ENCODE measurements at places on chromosomes 2 and 18. TPM values are rescaled to one million over a fixed set of nuclear protein-coding genes. Genes with fewer than 3 reads are reported as not detected.

MOB1A gene
- 77.2 TPM for total RNA-seq

TWIST2 gene
- 1.6 TPM for total RNA-seq

TXNDC2 gene
- not detected for total RNA-seq

AOX1 gene
- 3.9 TPM for total RNA-seq

NAT8 gene
- total RNA-seq, result not detected

SERPINB10 gene
- total RNA-seq, result 0.09 TPM

PPP1R1C gene
- not detected for total RNA-seq

IL1R1 gene
- 23.2 TPM for total RNA-seq

FAHD2B gene
- 5.8 TPM for total RNA-seq

ARHGAP25 gene
- total RNA-seq, result 3.1 TPM

SLC5A7 gene
- total RNA-seq, result not detected

KIAA2012 gene
- not detected for total RNA-seq

PTPN2 gene
- 18.4 TPM for total RNA-seq

COL4A3 gene
- total RNA-seq, result 0.19 TPM

GPR55 gene
- total RNA-seq, result not detected

RAB6C gene
- not detected for total RNA-seq

DLGAP1 gene
- 0.09 TPM for total RNA-seq

BOLL gene
- total RNA-seq, result not detected

ERMN gene
- not detected for total RNA-seq

TMSB10 gene
- 9,836 TPM for total RNA-seq

OTOS gene
- not detected for total RNA-seq

CXCR4 gene
- total RNA-seq, result 76.6 TPM

CPS1 gene
- total RNA-seq, result 7.2 TPM

SP140 gene
- not detected for total RNA-seq

KLHL41 gene
- 0.09 TPM for total RNA-seq

Data from endothelial cell of coronary artery (primary cell).